ENCODE measurements at places on chromosomes 7 and 10. TPM values are rescaled to one million over a fixed set of nuclear protein-coding genes. Genes with fewer than 3 reads are reported as not detected.

The TUBB8 gene
- not detected for total RNA-seq

The GNGT1 gene
- total RNA-seq = not detected

The OR6B1 gene
- not detected for total RNA-seq

The MYO3A gene
- total RNA-seq = not detected

The C10orf143 gene
- total RNA-seq = 3.2 TPM
